Colonic mucosa (tissue), 4 donors: ENCODE measurements at places on chromosomes 16 and 17. TPM values are rescaled to one million over a fixed set of nuclear protein-coding genes. Genes with fewer than 3 reads are reported as not detected.
A peak's percentile ranks its signal among the peaks of the same experiment; 100 is the strongest.

The BEAN1 gene
- total RNA-seq = 0.32 TPM

The KRTAP3-1 gene
- total RNA-seq = not detected

The USH1G gene
- 0.05 TPM for total RNA-seq

DNA sequence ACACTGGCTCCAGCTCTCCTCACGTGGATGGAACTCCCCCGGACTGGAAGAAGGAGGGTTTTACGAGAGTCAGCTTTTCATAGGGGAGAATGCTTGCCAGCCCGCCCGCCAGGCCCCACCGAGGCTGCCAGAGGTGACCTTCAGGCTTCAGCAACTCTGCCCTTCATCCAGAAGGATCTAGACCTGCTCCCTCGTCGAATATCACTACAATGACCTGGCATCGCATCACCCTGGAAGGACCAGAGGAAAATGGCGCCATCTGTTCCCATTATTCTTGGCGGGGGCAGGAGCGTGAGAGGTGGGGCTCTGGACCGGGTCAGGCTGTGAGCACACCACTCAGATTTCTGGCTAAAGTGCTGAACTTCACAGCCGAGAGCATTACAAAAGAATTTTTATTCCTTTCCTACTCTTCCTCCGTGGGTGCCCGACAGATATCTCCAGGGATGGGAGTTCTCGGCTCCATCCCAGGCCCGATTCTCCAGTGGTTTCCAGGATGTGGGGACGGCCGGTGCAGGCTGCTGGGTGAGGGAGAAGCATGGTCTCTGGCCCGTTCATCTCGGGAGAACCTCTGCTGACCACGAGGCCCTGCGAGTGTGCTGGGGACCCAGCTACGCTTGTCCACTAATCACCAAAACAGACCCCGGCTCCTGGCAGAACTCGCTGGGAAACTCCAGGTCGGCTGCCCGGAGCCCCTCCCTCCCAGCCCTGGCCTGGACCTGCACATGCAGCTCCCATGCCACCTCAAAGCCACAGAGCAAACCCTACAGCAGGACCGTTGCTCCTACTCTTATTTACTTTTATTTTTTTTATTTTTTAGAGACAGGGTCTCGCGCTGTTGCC is 36.8 kb upstream of the ZNF469 start:
- no peak for DNase-seq

DNA sequence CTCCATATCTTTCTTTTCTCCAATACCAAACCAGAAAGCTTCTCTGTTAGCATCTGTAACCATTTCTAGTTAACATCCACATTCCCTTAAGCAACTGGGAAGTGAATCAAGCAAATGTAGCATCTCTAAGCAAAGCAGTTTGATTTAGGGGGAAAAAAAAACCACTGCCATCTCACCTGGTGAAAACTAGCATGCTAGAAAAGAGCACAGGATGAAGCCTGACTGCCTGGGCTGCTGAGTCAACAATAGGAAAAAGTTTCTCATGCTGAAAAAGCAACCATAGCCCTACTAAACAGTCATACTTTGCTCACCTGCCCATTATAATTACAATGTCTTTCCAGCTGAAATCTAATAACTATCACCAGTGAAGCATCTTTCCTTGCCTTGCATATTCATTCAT is 139.3 kb downstream of the ANKFN1 start:
- no peak for DNase-seq

GRCh38 chr16:30335598-30336474 is 19.3 kb downstream of the CD2BP2 start:
- peak; percentile 34 for DNase-seq

- DNase-seq = peak; percentile 62
These were observed 968 bp upstream of the PRKAR1A start for GRCh38 chr17:68511254-68511670.
